HTR-8/SVneo (cell line): ENCODE measurements at places on chromosomes 1 and 21.
A peak's percentile ranks its signal among the peaks of the same experiment; 100 is the strongest.

- no peak for DNase-seq
Observed at GRCh38 chr1:220707160-220707559, 17.0 kb downstream of the C1orf115 start.

DNA sequence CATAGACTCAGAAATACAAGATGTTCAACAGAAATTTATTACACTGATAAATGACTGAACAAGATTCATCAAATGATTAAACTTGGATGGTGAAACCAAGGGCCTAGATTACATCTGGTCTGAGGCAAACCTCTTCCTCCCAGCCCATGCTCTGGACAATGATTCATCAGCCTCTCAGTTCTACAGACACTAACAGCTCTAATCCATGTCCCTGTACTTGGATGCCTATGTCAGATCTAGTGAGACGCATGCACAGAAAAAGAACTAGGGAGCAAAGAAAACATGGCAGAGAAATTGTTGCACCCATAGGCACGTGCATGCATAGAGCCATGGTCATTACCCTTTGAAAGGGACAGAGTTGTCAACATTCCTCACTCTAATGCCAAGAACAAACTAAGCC, 250.1 kb downstream of the KCNH1 start:
- peak; percentile 37 for DNase-seq

GRCh38 chr1:199696225-199696624, 331.3 kb upstream of the NR5A2 start:
- DNase-seq = no peak

- no peak for DNase-seq
Observed at GRCh38 chr1:23286401-23286800, 57.7 kb downstream of the HNRNPR start.

DNA sequence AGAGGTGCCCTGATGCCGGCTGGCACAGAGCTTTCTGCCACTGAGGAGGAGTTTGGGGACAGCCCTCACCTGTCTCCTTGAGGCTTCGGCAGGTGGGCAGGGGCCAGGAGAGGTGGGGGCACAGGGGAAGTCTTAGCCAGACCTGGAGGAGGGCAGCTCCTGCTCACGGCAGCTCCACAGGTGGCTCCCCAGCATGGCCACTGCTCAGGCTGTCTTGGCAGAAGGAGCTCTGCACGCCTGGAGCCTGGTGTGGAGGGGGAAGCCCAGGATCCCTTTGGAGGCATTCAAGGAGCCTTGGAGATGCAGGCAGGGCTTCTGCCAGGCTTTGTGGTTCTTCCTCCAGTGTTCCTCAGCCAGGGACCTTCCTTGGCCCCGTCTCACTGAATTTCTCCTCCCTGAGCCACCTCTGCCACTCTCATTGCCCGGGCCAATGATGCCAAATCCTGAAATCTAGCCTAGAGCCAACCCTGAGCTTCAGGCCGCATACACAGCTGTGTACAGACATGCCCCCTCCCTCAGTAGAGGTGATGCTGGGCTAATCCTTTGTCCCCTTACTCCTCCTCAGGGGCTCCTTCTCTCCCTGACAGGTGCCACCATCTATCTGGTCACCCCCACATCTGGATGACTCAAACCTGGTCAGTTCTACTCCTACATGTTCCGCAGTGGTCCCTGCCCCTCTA, 251.8 kb upstream of the VAMP3 start:
- no peak for DNase-seq

DNA sequence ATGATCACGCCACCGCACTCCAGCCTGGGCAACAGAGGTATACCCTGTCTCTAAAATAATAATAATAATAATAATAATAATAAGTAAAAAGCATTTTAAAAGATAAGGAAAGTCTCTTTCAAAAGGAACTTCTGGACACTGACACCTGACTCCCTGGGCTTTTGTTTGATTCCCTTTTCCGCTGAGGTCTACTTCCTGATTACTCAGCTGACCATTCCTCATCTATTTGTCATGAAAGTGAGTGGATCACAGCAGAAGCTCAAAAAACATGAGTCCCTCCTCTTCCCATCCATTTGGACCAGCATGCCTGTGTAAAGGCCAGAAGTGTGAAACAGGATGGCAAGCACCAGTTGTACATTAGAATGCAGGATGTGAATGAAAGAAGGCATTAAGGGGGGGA, 61.1 kb upstream of the FBXO28 start:
- DNase-seq = peak; percentile 67

GRCh38 chr1:28642056-28642846, 616 bp downstream of the TAF12 start:
- DNase-seq = no peak
